Ureter (tissue), 1 donor: ENCODE measurements at places on chromosomes 16 and 17. TPM values are rescaled to one million over a fixed set of nuclear protein-coding genes. Genes with fewer than 3 reads are reported as not detected.

WBP2 gene
- 104 TPM for total RNA-seq

CACNG3 gene
- total RNA-seq, result not detected

OR1A2 gene
- not detected for total RNA-seq

DGKE gene
- total RNA-seq, result 15.4 TPM

ADORA2B gene
- 5.2 TPM for total RNA-seq

- no peak for DNase-seq
Observed at GRCh38 chr17:44940768-44941167, 6.8 kb downstream of the KIF18B start.

GRCh38 chr16:22813223-22813947, 577 bp upstream of the HS3ST2 start:
- peak; percentile 52 for DNase-seq

- no peak for DNase-seq
Observed at GRCh38 chr17:31533546-31534155, 142.2 kb downstream of the RAB11FIP4 start.

- peak; percentile 87 for DNase-seq
Observed at GRCh38 chr16:84836234-84836647, 16.5 kb downstream of the CRISPLD2 start.

DNA sequence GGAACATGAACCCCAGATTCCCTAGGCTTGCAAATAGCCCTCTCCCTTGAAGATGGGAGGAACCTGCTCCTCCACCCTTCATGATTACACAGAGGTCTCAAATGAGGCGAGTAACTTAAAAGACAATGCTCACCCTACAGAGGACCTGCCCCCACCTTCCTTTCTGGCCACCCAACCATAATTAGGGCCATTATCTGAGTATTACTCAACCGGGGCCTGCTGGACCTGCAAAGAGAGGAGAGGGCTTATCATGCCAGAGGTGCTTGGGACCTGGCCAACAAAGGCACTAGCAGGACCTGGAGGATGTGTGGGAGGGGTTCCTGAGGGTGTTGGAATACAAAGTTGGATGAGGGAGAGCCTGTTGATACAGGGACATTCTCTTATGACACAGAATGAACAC, 42.4 kb downstream of the RNF157 start:
- no peak for DNase-seq

DNA sequence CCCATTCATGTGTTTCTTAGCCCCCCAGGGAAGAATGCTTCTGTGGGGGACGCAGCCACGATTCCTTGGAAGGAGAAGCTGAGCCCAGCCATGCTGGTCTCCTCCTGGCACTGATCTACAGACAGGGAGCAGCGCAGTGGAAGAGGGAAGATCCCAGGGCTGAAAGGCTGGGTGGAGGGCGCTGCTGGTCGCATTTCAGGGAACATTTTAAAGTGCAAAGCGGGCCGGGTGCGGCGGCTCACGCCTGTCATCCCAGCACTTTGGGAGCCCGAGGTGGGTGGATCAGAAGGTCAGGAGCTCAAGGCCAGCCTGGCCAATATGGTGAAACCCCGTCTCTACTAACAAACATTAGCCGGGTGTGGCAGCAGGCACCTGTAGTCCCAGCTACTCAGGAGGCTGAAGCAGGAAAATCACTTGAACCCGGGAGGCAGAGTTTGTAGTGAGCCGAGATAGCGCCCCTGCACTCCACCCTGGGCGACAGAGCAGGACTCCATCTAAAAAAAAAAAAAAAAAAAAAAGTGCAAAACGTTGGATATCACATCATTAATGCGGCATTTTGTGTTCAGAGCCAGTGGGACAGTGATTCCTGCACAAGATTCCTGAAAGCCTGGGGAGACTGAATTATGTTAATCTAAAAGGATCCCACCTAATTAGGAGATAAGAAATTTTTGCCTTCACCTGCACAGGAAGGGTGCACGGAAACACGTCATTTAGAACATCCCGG, 558 bp upstream of the CHMP6 start:
- DNase-seq, result no peak

DNA sequence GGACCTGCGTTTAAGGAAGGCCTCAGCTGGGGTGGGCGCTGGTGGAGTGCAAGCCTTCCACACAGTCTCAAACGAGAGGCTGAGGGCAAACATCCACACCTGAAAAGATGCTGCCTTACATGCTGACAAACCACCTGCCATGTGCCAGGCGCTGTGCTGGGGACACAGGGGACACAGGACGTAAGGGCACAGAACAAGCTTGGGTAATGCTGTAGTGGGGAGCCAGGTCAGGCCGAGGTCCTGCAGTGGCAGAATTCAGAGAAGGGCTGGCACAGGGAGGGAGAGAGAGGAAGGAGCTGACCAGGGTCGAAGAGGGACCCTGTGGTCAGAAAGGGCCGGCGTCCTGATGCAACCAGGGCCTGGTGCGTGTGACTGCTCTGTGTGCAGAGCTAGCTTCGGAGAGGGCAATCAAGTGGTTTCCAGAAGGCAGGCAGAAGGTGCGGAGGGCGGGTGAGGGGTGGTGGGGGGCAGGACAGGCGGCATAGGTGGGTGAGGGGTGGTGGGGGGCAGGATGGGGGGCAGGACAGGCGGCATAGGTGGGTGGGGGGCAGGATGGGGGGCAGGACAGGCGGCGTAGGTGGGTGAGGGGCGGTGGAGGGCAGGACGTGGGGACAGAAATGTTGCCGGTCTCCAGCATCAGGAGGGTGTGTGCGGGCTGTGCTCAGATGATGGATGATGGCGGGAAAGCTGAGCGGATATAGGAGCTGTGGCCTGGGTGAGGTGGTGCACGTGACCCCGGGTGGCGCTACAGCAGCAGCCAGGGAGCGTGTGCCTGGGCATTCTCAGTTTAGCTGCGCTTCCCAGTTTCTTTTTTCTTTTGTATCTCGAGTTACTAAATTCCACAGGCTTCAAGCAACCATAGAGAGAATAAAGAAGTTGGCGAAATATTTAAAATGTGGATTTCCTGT, 18.8 kb downstream of the TELO2 start:
- no peak for DNase-seq

DNA sequence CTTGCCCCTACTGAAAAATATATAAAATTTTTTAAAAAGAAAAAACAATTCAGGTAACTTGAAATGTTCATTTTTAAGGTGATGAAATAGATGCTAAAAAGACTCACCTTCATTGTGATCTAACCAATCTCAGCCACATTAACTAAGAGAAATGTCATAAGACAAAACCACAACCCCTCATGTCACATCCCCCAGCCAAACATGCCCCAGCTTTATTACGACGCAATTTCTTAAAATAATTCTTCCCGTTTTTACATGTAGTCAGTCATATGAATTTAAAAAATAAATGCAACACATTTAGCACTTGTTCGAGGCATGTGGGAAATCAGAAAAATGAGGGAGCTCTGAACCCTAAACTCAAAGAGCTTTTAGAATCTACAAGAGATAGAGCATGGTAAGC, 9.5 kb downstream of the AMFR start:
- DNase-seq, result no peak
